ENCODE measurements at places on chromosomes 6 and 20.

DNA sequence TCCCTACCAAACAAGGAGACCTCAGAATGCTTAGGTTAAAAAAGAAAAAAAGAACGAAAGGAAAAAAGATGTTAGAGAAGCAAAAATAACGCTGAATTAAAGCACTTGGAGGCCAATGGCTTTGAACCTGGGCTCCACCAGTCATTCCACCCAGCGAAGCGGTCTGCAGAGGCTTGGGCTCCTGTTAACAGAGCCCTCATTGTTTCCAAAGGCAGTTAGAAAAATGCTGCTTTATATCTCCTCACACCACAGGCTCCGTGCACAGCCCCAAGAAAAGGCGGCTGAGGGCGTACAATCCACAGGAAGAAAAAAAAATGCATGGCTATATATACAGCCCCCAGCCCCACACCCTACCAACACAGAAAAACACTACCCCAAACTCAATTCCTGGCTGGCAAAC, 255.9 kb downstream of the FOXC1 start:
- H3K27ac ChIP-seq = no peak overlapping the region
- no peaks in the 10 kb centered on the region for H3K27me3 ChIP-seq
- peaks cover 13% of the 10 kb centered on the region for H3K4me1 ChIP-seq
- H3K4me3 ChIP-seq = no peak overlapping the region
- DNase-seq = no peak
- no peaks in the 10 kb centered on the region for H3K36me3 ChIP-seq

GRCh38 chr6:31157513-31158139, at the start of gene CCHCR1:
Gene CCHCR1 (minus strand): TSS chr6:31157802. CDS start chr6:31157600, 202 bp downstream.
- DNase-seq = no peak
- H3K36me3 ChIP-seq = peaks cover 50% of the 10 kb centered on the region
- H3K4me3 ChIP-seq = peak within 1 kb of the TSS; percentile 58
- H3K4me1 ChIP-seq = peaks cover 40% of the 10 kb centered on the region

- peaks cover 21% of the 10 kb centered on the region for H3K4me1 ChIP-seq
- no peaks in the 10 kb centered on the region for H3K27me3 ChIP-seq
- DNase-seq = no peak
- H3K36me3 ChIP-seq = no peaks in the 10 kb centered on the region
- H3K27ac ChIP-seq = peak overlapping the region; percentile 83
Observed at GRCh38 chr6:11219400-11219834, 13.1 kb downstream of the NEDD9 start.

DNA sequence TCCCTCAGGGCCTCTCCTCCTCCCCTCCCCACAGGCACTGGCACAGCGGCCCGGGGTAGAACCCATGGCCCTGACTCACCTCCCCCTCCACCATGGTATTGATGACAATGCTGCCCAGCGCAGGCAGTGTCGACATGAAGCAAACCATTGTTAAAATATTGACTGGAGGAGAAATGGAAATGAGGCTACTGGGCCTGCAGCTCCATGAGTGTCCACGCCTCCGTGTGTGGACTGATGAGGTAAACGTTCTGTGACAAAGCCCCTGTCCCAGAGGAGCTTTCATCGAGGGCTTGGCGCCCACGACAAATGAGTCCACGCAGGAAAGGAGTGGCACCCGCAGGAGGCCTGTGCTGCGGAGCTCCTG, 402.7 kb downstream of the TAF4 start:
- no peak for DNase-seq
- no peaks in the 10 kb centered on the region for H3K36me3 ChIP-seq
- H3K27ac ChIP-seq = no peak overlapping the region
- H3K4me1 ChIP-seq = no peaks in the 10 kb centered on the region

DNA sequence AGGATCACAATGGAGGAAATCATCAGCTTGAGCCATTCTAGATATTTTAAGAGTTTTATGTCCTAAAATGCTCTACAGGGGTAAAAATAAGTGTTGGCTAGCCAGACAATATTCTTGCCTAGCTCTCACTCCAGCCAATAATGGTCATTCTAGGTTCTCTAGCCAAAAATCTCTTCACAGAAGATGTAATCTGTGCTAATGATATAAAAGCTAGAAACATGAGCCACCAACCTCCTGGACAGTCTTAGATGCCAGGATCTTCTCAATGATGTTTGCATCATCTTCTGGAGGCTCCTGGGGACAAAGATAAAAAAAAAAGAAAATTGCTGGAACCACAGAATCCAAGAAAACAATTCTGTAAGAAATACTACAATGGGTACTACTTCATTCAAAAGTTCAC, 119.1 kb downstream of the CHD6 start:
- DNase-seq = no peak
- no peaks in the 10 kb centered on the region for H3K36me3 ChIP-seq
- H3K4me1 ChIP-seq = no peaks in the 10 kb centered on the region
- no peaks in the 10 kb centered on the region for H3K27me3 ChIP-seq

DNA sequence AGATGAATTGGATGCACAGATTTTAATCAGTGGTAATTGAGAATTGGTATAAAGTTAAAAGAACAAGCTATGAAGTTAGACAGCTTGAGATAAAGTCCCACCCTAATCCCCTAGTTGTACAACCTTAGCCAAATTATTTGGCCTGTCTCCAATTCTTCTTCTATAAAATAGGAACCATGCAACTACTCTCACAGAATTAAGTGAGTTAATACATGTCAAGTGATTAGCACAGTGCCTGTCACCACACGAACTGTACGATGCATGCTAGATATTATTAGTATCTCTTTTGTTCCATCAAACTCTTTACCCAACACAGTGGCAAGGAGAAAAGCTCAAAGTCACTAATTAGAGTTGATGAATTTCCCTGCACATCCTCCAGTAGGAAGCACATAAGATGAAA, 44.7 kb downstream of the MBOAT1 start:
- no peaks in the 10 kb centered on the region for H3K27me3 ChIP-seq
- no peak for DNase-seq
- H3K36me3 ChIP-seq = peaks cover 7% of the 10 kb centered on the region
- H3K4me1 ChIP-seq = peaks cover 12% of the 10 kb centered on the region

DNA sequence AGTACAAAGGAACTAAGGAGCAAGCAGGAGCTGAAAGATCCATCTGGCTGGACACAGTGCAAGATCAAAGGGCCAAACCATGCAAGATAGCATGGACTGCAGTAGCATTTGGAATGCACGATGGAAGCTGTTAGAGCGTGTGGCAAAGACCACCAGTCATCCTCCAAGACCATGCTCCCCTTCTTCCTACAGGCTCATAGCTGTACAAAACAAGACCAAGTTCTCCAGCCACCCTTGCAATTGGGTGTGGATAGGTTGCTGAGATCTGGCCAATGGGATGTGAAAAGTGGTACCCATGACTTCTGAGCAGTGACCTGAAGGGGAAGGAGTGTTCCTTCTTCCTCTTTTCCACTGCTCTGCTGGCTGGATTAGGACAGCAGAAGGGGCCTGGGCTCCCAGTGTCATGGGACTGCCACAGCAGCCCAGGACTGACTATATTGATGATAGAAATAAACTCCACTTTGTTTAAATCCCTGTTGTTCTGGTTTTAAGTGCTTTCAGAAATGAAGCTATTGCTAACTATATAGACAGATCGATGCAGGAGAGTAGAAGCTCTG, 64.9 kb downstream of the SLC22A23 start:
- peaks cover 20% of the 10 kb centered on the region for H3K4me1 ChIP-seq
- H3K27ac ChIP-seq = peak overlapping the region; percentile 4
- H3K4me3 ChIP-seq = no peak overlapping the region
- H3K36me3 ChIP-seq = no peaks in the 10 kb centered on the region
- H3K27me3 ChIP-seq = no peaks in the 10 kb centered on the region
- no peak for DNase-seq

DNA sequence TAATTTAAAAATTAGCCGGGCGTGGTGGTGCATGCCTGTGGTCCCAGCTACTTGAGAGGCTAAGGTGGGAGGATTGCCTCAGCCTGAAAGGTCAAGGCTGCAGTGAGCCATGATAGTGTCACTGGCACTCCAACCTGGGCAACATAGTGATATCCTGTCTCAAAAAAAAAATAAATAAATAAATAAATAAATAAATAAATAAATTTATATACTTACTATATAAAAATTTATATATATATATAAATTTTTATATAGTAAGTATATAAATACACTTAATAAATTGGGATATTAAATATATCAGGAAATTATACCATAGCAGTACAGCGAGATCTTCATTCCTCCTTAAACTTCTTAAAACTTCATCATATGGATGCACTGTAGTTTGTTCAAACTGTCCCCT, 23.0 kb upstream of the IPCEF1 start:
- H3K36me3 ChIP-seq = no peaks in the 10 kb centered on the region
- H3K27me3 ChIP-seq = no peaks in the 10 kb centered on the region
- no peaks in the 10 kb centered on the region for H3K4me1 ChIP-seq
- H3K4me3 ChIP-seq = no peak overlapping the region
